ENCODE measurements at places on chromosomes 1 and 21. TPM values are rescaled to one million over a fixed set of nuclear protein-coding genes. Genes with fewer than 3 reads are reported as not detected.

DNA sequence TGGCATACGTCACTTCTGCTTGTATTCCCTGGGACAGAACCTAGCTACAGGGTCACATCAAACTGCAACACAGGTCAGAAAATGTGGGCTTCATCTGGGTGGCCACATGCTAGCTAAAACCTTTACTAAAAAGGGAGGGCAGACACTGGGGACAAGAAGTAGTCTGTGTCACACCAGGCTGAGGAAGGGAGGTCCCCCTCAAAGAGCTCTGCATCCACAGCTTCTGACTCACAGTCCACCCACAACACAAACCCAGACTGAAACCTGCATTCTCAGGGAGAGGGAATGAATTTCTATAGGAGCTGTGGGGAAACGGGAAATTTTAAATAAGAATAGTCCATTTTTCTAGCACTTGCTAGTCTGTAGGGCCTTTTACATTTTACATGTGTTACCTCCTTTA is 16.2 kb downstream of the OLIG2 start:
- DNase-seq, result no peak

GRCh38 chr1:227416156-227416830 is 98.0 kb upstream of the CDC42BPA start:
- no peak for DNase-seq

DNA sequence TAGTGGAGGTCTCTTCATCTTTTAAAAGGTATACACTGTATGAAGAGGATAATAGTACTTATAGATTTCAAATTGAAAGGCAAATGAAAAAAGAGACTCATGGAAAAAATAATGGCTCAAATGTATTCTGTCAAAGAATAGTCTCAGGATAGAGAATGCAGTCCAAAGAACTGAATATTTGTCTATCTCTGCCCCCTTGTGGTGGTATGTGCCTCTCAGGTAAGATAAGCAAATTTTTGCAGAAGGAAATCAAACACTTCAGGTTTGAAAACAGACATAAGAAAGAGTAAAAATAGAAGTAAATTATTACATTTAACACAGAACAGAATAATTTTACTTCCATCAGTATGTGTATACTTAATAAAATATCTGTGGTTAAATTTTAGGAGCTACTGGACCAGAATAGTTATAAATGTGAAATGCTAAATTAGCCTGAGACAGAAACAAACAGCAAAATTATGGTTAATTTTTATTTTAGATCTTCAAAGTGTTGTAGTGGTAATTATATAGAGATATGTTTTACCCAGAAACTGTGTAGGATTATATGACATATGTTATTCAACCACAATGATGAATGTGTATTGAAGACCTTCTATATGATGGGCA is 164.4 kb upstream of the PALMD start:
- peak; percentile 25 for DNase-seq

GRCh38 chr21:42379426-42380215 is 13.3 kb upstream of the TFF1 start:
- no peak for DNase-seq

DNA sequence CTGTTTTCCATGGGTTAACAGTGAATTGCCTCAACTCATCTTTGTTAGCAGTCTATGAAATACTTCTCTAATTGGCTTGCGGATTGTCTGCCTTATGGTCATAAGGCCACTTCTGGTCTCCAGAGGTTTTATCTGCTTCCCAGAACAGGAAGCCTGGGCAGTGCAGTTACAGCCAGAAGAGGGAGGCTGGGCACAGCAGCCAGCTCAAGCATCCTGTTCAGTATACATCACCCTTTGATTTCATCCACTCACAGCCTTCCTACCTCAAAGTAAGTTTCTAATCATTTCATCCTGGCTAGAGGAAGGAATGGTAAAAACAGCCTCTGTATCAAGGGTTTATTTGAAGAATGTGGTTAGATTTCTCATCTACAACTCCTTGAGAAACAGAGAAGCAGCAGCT is 311.5 kb upstream of the DEPDC1 start:
- no peak for DNase-seq

DNA sequence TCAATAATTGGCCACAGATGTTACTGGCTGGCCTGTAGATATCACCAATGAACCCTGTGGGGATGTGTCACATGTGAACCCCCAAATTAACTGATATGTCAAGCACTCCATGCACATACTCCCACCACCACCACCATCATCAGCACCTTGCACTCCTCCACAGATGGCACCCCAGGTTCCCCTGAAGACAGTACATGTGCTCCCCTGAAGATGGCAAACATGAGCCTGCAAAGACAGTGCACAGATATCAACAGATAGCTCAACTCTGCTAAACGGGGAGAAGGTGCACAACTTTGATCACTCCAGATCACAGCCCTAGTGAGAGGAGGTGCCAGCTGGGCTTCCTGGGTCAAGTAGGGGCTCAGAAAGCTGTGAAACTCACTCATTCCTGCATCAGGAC is 74.4 kb downstream of the CLCA4 start:
- DNase-seq, result no peak

CYP4Z1 gene
- not detected for total RNA-seq

All from WTC11 (cell line).